ENCODE measurements at places on chromosomes 3 and 15.

- DNase-seq, result no peak
Observed at GRCh38 chr3:38157595-38157994, 7.7 kb upstream of the OXSR1 start.

DNA sequence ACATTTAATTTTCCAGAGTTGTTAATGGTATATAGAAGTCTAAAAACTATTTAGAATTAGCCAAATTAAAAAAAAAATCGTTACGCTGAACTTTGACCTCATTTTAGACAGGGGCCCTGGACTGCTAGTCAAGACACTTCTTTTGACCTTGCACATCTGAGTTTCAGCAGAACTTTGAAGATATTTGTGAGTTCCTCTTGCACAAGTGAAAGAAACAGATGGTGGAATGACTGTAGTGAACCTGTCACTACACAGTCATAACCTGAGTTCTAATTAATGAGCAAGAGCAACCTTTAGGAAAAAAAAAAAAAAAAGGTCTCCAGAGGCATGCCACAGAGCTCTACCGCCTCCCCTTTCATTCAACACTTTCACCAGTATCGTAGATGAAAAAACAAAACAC is 5.3 kb downstream of the MYO5C start:
- DNase-seq, result no peak

DNA sequence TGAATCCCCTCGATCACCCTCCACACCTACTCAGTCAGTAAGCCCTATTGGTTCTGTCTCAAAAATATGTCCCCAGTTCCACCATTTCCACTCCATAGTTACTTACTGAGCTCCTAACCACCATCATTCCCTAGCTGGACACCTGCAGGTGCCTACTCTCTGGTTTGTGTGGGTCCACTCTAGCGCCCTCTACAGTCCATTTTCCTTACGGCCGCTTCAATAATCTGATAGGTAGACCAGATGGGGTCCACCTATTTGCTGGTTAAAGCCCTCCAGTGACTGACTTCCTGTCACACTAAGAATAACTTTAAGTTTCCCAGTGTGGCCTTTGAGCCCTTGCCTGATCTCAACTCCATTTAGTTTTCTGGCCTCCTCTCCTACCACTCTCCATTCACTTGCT is 5.0 kb downstream of the GXYLT2 start:
- DNase-seq, result no peak

DNA sequence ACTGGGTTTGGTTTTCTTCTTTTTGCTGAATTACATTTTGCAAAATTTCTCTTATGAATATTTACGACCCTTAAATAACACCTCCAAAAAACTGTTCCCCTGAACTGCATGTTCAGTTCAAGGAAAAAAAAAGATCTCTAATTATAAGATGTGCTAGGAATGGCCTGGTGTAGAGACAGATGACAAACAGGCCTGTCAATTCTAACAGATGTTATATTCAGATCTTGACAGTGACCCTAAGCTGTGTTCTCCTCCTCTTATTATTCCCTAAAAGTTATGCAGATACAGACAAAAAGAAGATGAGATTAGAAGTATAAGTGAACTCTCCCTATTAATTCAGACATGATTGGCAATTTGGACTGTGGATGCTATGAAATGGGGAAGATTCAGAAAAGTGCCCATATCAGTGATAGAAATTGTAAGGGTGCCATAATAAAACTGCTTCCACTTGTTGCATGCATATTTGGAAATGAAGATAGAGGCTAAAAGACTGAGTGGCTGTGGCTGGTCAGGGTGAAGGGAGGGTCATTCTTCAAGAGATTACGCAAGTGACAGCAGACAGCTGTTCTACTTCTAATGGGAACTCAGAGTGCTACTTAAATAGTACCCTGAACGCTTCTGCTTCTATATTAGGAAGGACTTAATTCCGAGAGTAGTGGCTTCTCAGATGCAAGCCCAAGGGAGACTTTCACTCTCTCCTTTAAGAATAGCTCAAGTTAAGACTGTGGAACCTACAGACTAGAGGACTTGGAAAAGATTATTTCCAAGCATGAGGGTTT is 75.5 kb downstream of the ADAMTS9 start:
- DNase-seq, result no peak

GRCh38 chr3:103787164-103787871 is 1352.5 kb downstream of the ZPLD1 start:
- DNase-seq, result no peak

DNA sequence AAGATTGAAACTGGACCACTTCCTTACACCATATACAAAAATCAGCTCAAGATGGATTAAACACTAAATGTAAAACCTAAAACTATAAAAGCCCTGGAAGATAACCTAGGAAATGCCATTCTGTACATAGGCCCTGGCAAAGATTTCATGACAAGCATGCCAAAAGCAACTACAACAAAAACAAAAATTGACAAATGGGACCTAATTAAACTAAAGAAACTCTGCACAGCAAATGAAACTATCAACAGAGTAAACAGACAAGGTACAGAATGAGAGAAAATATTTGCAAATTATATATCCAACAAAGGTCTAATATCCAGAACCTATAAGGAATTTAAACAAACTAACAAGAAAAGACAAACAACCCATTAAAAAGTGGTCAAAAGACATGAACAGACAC is 173.1 kb upstream of the CCDC54 start:
- no peak for DNase-seq

DNA sequence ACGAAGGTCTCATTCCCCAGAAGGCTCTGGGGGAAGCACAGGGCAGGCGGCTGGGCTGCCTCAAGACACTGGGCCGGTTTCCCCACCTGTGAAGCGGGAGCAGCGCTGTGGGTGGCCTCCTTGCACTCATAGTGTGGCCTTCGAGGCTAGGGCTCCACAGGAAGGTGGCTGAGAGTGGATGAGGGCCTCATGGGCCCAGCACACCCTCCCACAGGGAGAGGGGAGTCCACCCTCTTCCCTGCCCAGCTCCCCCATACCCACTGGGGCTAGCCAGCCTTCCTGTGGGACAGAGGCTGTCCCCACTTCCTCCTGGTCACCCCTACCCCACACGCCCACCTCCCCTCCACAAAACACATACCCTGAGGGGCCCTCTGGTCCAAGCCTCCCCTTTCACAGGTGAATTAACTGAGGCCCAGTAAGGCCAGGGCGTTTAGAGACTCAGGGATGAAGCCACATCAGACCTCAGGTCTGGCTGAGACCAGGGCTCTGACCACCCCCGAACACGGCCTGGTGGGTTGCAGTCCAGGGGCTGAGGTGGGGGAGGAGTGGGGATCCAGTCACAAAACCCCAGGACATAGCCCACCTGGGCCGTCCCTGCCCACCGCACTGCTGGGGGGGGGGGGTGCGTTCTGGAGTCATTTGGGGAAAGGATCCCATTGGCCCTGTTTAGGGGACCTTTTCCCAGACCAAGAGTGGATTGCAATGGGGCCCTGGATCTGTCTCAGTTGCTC is 1.1 kb downstream of the ANPEP start:
- no peak for DNase-seq

DNA sequence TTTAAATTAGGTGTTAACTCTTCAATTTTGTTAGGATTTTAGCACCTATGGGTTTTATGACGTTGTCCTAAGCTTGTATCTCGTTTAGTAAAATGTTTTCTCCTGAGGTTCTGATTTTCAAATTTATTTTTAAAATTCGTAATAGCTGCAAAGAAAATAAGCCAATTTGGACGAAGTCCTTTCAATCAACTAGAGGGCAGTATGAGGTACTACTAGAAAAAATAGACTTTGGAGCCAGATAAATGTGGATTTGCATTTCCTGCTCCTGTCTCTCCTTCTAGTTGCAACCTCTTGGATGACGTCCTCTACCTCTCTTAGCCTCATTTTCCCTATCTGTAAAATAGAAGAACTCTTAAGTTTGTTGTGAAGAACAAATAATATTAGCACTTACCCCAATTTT is 81.1 kb downstream of the SLTM start:
- DNase-seq, result no peak

DNA sequence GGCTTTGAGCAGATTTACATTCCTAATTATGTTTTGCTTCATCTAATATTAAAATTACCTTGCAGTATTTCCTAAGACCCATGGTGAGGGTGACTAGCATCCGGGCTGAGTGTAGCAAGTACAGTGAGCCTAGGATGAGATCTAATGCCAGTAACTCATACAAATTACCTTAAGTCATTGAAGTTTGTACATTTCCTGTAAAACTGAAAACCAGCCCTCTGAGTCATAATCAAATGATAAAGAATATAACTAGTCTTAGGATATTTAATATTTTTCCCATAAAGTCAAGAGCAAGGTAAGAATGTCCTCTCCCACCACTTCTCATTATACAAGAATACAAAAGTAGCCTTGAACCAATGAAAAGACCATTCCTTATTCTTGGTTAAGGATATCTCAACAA is 54.8 kb upstream of the CHRM5 start:
- no peak for DNase-seq

- DNase-seq, result no peak
Observed at GRCh38 chr15:85026304-85027032, 44.8 kb downstream of the PDE8A start.

GRCh38 chr15:40927873-40928806 is 1.0 kb upstream of the DLL4 start:
- DNase-seq, result no peak

- no peak for DNase-seq
Observed at GRCh38 chr3:4959180-4959579, 20.1 kb upstream of the BHLHE40 start.
